Stimulated activated naive B cell treated with anti-CD40 and anti-IgM and Interleukin-4, amounts not matched to agents 10 μg/mL and 1 μg/mL and 100 μg/mL, for 72 hours (primary cell): ENCODE measurements at places on chromosomes 4 and X.

GRCh38 chrX:48939524-48940228 lies 17.7 kb downstream of the OTUD5 start:
- no peak for DNase-seq

DNA sequence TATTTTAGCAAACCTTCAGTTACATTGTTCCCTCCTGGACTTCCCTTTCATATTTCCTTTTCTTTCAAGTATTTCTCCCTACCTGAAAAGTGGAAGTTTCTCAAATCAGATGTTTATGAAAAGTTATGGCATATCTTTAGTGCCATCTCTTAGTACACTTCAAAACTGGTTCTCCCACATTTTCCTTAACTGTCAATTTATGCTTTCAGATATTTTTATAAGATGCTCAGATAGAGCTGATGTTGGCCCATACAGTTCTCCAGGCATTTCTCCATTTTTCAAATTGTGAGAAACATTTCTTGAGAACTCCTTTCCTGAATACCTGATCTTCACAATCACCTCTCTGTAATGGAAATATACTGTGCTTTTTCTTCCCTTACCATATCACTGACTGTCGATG lies 32.5 kb upstream of the AP1AR start:
- DNase-seq = no peak

DNA sequence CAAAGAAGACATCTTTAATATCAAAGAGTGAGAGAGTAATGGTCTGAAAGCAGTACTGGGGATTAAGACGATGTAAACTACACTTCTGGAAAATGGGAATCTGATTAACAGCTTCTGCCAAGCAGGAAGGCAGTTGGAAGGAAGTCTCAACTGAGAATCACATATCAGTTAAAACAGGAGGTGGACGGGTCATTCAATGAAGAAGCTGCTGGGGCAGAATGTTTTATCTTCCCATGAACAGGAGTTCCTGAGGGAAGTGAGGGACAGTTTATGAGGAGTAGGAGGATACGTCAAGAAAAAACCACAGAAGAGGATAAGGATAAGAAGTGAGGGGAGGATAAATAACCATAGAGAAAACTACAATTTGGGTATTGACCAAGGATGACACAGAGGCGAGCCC lies 38.7 kb upstream of the MAGEA10 start:
- DNase-seq = no peak

GRCh38 chr4:41257257-41257901 lies 651 bp downstream of the UCHL1 start:
- peak; percentile 3 for DNase-seq

GRCh38 chr4:24515698-24516097 lies 68.7 kb downstream of the DHX15 start:
- no peak for DNase-seq

GRCh38 chr4:158949099-158949498 lies 153.8 kb upstream of the RAPGEF2 start:
- DNase-seq = no peak
